GM23338 (cell line): ENCODE measurements at places on chromosomes 6 and 20. TPM values are rescaled to one million over a fixed set of nuclear protein-coding genes. Genes with fewer than 3 reads are reported as not detected.

DNA sequence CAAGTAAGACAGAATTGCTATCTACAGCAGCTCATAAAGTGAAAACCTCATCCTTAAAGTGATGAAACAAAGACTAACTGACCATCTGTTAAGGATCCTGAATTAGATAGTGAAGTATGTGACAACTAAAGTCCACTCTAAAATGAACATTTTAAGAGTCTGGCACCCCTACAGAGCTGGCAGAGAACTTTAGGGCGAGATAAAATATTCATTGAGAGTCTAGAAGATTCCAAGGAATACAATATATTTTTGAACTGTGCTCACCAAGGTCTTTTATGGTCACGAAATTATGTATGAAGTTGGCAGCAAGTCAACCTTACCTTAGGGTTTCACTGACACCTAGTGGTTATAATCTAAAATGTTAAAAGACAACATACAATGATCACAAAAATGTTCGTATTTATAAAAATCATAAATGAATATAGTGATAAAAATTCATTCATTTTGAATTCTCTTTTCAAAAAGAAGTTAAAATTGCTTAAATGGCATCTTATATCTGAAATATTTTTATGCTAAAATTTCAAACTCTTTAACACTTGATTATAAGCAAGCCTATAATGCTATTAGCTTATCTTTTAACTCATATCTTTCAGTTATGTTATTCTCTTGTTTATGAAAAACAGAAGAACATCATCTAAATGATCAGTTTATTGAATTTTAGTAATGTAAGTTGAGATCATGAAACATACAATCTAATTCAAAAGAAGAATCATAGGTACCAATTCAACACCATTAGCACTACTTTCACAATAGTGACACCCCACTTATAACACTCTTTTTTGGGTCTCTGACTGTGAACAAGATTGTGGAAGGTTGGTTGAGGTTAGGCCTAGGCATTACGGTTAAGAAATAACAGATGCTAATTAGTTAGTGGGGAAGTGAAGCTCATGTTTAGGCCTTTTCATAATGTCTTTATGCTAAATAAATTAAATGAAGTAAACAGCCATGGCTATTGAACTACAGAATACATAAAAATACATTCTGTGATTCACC is 27.5 kb downstream of the RSPH3 start:
- peak; percentile 72 for DNase-seq

- DNase-seq = no peak
These were observed 180.9 kb downstream of the TTLL2 start for GRCh38 chr6:167505782-167506181.

DNA sequence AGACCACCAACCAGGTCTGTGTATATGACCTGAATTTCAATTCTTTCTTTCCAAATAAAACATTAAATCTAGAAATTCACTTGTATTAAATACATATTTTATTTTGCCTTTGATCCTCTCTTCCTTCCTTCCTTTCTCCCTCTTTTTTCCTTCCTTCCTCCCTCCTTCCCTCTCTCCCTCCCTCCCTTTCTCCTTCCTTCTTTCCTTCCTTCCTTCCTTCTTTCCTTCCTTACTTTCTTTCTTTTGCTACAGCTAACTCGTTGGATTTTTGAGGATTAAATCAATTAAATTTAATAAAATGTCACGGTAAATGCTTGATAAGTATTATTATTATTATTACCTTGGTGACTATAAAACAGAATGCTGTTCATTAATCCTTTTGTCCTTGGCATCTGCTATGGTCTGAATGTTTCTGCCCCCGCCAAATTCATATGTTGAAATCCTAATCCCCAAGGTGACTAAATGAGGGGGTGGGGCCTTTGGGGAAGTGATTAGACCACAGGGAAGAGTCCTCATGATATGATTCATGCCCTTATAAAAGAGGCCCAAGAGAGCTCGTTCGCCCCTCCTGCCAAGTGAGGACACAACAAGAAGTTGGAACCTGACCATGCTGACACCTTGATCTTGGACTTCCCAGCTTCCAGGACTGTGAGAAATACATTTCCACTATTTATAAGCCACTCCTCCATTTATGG is 67.6 kb upstream of the BTBD3 start:
- no peak for DNase-seq

- no peak for DNase-seq
These were observed 716.0 kb downstream of the KIF16B start for GRCh38 chr20:15857173-15857784.

DNA sequence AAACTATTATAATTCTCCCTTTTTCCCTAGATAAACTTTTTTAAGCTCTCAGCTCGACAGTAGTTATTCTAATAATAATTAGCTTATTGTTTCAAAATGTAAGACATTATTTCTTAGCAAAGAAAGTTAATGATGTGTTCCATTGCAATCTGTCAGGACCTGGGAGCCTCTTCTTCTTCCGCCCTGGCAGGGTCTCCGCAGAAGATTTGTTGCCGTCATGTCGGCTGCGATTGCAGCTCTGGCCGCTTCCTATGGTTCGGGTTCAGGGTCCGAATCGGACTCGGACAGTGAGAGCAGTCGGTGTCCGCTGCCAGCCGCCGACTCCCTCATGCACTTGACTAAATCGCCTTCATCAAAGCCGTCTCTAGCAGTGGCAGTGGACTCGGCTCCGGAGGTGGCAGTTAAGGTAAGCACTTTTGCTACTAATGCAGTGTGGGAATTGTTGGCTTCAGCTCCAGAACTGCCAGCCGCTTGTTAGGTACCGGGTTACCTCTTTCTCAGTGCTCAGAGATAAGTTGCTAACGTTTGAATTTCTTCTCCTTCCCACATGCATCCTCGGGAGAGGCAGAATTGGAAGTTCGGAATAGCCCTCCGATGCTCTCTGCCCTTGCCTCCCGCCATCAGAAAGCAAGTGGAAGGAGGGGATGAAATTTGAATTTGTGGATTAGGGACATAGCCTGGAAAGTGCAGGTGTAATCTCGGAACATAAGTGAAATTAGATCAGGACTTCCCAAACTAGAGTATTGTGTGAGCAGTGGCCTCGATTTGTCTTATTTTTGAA is at the start of gene CDC40:
Gene CDC40 (plus strand): TSS at position 200 of the 781 bp plus-strand sequence. CDS start 18 bp downstream, at position 218.
- no peak for DNase-seq

GRCh38 chr6:10205892-10206291 is 209.0 kb downstream of the TFAP2A start:
- DNase-seq = no peak

DNA sequence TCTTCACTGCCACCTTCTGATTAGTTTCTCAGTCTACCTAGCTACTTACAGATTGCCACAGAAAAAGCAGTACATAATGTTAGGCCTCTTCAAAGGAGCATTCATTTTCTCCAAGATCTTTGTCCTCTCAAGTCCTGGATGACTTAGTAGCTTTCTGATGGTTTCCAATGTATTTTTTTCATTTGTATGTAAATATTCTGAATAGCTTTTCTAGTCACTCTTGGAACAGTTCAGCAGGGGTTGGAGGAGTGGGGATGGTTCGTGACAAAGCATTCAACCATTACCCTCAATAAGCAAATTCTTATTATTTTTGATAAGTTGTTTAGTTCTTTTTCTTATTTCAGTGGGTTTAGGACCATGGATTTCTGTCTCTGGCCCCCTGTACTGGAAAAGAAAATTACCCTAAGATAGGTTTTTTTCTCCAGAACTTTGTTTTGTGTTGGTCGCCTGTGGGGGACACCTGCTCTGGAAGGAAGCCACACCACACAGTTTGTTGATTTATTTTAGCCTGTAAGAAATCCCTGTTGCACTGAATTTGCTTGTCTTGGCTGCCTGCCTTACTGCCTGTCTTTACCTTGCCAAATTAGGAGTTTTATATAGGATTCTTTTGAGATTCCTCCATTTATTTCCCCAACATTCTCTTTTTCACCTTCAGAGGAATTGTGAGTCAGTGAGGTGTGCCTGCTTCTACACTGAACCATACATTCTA is 247.9 kb downstream of the RFPL4B start:
- DNase-seq = no peak

GRCh38 chr6:108114841-108115597 is 40.5 kb upstream of the OSTM1 start:
- DNase-seq = peak; percentile 87

COL9A1 gene
- polyA plus RNA-seq = 13.8 and 16.0 TPM in 2 replicates

SMLR1 gene
- 0.09 TPM in 1 of 2 replicates, not detected in the other for polyA plus RNA-seq

VAPB gene
- polyA plus RNA-seq = 17.4 and 18.8 TPM in 2 replicates

GRCh38 chr6:159654483-159655098 is 38.5 kb downstream of the SOD2 start:
- peak; percentile 87 for DNase-seq

DNA sequence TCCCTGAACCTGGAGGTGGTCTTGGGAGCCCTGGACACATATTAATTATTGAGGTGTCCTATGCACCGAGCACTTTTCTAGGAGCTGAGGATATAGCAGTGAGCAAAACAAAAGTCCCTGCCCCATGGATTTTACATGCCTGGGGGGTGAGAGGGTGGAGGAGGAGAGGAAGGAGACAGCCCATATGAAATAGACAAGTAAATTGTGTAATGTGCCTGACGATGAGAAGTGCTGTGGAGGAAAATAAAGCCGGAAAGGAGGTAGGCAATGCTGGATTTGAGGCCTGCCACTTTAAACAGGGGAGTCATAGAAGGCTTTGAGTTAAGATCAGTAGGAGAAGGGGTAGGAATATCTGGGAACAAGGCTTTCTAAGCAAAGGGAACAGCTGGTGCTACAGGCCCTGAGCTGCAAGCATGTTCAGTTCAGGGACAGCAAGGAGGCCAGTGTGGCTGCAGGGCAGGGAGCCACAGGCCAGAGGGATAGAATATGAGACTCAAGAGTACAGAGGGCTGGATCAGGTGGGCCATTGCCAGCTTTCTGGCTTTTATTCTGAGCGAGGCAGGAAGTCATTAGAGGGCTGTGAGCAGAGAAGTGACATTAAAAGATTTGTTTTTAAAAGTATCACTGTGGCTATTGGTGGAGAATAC is 19.1 kb upstream of the MYLIP start:
- DNase-seq = no peak

DNA sequence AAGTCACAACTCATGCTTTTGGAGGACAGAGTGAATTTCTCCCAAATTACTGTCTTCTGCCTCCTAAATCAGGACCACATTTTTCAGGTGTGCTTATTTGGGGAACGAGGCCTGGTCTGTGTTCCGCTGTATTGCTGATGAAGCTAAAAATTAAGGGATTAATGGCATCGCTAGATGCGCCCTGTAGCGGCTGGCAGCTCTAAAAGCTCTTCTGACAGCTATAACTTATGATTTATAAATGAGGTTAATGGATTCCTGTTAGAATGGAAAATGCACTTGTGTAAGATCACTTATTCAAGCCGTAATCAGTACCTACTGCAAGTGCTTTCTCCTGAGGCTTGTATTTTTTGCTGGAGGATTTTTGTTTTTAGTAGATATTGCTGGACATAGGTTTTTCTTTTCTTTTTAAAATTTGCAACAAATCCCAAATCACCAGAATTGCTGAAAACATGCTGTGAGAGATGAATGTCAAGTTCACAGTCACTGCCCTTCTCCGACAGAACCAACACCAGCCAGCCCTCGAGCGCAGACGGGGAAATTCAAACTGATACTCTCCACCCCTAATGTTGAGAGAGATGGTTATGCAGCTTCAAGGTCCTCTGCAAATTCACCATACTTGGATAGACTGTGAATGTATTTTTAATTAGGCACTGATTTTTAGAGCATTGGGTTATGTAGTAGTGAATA is 49.1 kb downstream of the AKAP12 start:
- no peak for DNase-seq

DNA sequence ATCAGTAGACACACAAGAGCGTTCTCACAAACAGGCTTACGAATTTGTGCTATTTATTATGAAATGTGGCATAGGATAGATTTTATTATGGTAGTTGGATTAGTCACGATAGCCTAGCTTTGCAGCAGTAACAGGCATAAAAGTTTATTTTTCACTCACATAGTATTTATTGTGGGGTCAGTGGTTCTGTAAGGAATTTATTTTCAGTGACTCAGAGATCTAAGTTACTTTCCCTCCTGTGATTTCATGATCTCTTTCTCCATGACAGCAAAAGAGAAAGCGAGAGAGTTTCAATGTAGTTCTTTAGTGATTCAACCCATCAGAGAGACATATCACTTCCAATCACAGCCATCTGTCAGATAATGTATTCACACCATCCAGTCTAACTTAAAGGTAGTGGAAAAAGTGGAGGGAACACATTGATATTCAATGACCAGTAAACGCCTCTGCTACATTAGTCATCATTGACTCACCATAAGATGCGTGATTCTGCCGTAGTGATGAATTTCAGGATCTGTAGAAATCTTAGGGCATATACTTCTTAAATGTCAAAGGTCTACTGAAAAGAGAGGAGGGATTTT is 605.5 kb downstream of the HDGFL1 start:
- DNase-seq = no peak

TFAP2D gene
- not detected in 2 replicates for polyA plus RNA-seq

ADGRF5 gene
- not detected in 2 replicates for polyA plus RNA-seq

HLA-DQB1 gene
- 6.5 and 17.3 TPM in 2 replicates for polyA plus RNA-seq

GRCh38 chr6:52475307-52475706 is 55.2 kb downstream of the EFHC1 start:
- no peak for DNase-seq

DAAM2 gene
- 1.4 and 2.2 TPM in 2 replicates for polyA plus RNA-seq

- DNase-seq = no peak
These were observed 217.1 kb upstream of the THEMIS start for GRCh38 chr6:128117916-128118315.

GRCh38 chr6:12478921-12479320 is 188.8 kb downstream of the EDN1 start:
- no peak for DNase-seq

GRCh38 chr20:38139156-38139912 is 25.7 kb downstream of the TGM2 start:
- no peak for DNase-seq

GRCh38 chr6:14790976-14791375 is 454.9 kb upstream of the JARID2 start:
- no peak for DNase-seq

NFATC2 gene
- polyA plus RNA-seq = 0.31 and 0.52 TPM in 2 replicates

GRCh38 chr6:24640166-24640565 is 5.8 kb downstream of the KIAA0319 start:
- DNase-seq = no peak

- DNase-seq = peak; percentile 41
These were observed 88.4 kb downstream of the HACE1 start for GRCh38 chr6:104771258-104771832.

DNA sequence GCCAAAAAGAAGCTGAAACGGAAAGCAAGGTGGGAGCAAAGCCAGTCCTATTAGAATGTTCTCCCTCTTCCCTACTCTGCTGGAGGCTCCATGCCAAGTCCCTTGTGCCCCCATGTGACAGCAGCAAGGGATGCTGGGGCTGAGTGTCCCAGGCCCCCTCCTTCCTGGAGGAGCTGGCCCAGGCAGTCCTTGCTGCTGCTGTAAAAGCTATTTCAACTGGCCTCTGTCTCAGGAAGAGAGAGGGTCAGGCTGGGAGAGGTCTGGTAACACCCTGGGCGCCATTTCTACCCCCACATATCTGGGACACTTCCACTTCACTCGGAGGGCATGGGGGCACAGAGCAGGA is 25.0 kb downstream of the TTBK1 start:
- no peak for DNase-seq

GRCh38 chr6:68008445-68008844 is 626.6 kb upstream of the ADGRB3 start:
- no peak for DNase-seq

DNA sequence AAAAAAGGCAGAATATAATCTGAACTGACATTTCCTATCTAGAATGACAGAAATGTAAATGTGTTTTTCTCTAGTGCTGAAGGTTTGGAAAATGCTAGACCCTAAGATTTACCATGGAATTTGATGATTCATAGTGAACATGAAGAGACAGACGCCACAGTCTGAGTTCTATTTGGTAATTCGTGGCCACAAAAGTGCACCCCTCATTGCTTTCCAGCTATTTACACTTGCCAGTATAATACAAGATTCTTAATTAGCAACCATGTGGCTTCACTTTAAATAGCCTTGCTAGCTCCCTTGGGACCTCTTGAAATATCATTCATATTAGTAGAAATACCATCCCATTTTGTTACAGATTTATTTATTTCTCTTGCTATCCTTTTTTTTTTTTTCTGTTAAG is 636.8 kb downstream of the PRKN start:
- no peak for DNase-seq

MUCL3 gene
- 0.32 and 0.40 TPM in 2 replicates for polyA plus RNA-seq
